ENCODE measurements at places on chromosomes 6 and 20.

GRCh38 chr20:21229163-21229562, 74.0 kb upstream of the XRN2 start:
- no peak for DNase-seq

DNA sequence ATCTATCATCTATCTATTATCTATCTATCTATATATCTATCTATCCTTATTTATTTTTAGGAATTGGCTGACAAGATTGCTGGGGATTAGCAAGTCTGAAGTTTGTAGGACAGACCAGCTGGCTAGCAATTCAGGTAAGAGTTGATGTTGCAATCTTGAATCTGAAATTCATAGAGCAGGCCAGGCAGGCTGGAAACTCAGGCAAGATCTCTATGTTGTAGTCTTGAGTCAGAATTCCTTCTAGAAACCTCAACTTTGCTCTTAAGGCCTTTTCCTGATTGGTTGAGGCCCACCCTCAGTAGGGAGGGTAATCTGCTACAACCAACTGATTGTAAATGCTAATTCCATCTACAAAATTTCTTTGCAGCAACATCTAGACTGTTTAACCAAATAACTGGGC, 19.2 kb downstream of the MAPK13 start:
- no peak for DNase-seq

GRCh38 chr6:22091424-22091948, 205.3 kb downstream of the PRL start:
- DNase-seq, result no peak

- DNase-seq, result no peak
Measured at GRCh38 chr6:18154507-18155149, at the start of gene TPMT. Gene TPMT (minus strand): TSS chr6:18155077. CDS start chr6:18149127, 5,950 bp downstream.

- no peak for DNase-seq
Measured at GRCh38 chr6:16405375-16405774, 167.0 kb downstream of the GMPR start.

DNA sequence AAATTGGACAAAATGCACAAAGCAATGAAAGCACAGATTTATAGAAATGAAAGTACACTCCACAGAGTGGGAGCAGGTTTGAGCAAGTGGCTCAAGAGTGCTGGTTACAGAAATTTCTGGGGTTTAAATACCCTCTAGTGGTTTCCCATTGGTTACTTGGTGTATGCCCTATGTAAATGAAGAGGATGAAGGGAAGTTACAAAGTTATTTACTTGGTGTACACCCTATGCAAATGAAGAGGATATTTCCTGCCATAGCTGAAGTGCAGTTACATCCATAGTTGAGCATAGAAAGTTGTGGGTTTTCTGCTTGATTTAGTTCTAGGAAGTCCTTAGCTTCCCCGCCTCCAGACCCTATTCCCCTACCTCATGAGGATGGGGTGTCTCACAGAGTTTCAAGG, 22.7 kb downstream of the BCAS1 start:
- no peak for DNase-seq

DNA sequence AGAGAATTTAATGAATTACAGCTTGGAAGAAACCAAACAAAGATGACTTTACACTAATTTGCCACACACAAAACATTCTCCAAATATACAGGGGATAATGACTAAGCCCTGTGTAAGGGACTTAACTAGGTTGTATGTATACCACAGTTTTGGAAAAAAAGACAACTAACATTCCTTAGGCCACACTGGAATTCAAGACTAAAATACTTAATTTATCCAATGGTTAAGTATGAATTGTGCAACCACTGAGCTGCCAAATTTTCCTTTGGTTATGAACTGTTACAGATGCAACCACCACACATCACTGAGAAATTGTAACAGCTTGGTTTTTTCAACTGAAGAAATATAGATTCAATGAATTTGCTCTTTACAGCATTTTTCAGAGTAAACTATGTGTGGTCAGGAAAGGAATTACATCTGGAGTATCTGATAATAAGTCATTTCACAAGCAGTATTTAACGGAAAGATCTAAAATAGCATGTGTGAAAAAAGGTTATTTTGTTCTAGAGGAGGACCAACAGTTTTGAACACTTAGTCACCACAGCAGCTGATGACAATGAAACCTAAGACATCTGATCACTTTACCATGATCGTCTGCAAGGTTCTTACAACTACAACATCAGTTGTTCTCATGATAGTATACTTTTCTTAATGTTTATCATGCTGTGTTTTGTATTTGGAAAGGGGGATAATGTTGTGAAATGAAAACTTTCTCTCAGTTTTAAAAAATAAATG, 318.8 kb downstream of the BCKDHB start:
- DNase-seq, result peak; percentile 81

DNA sequence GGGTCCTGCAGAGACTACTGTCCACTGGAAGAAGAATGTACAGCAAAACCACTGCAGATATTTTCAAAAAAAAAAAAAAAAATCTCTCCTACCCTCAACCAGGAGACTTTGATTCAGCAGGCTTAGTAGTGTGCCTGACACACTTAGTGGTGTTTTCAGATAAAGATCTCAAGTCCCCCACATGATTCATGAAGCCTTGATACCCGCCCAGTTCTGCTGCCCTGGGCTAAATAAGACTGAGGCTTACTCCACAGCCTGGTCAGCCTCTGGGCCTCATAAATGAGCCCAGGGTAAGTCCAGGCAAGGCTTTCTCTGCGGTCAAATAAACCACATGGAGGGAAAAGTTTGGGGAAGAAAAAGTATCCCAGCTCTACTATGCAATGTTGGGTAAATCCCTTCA, 222.1 kb upstream of the ARID1B start:
- no peak for DNase-seq

DNA sequence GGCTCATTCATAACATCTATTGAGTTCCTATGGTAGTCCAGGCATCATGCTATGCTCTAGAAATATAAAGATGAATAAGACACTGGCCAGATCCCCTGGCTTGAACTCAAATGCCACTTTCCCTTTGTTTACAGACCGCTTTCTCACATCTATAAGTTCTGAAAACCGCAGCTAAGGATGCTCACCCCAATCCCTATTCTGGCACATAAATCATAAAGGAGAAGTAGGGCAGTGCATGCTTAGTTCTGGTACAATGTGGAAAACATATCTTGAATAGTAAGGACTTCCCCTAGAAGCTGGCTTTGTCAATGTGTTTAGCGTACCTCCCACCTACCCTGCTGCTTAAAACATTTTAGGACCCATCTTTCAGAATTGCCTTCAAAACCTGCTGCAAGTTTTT, 26.4 kb downstream of the MRS2 start:
- no peak for DNase-seq

- no peak for DNase-seq
Measured at GRCh38 chr6:166297606-166298005, 10.6 kb downstream of the PRR18 start.

- DNase-seq, result no peak
Measured at GRCh38 chr20:33951171-33951570, 42.5 kb upstream of the RALY start.

- no peak for DNase-seq
Measured at GRCh38 chr6:35371494-35372262, 29.3 kb downstream of the PPARD start.

DNA sequence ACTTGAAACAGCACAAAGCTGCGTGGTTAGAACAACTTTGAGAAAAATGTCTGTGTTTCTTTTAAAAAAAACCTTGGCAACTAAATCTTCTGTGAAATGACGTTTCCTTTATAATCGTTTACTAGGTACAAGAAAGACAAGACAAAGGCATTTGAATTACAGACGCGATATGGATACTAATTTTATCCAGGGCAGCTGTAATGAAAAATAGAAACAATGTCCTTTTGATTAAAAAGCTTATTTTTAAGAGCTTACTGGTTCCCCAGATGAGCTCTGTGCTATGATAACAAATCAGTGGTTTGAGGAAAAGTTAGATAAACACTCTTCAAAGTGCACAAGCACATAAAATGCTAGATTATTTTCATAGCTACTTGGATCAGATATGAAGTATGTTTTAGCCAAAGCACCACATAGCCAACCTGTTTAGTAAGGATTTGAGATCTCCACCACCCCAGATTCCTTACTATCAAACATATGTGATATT, 1.6 kb upstream of the SYNCRIP start:
- no peak for DNase-seq

- DNase-seq, result no peak
Measured at GRCh38 chr6:3715285-3715684, 36.2 kb downstream of the PXDC1 start.

- DNase-seq, result no peak
Measured at GRCh38 chr6:151059612-151060095, 180.1 kb upstream of the AKAP12 start.

- no peak for DNase-seq
Measured at GRCh38 chr20:17796091-17796563, 96.4 kb downstream of the BANF2 start.

DNA sequence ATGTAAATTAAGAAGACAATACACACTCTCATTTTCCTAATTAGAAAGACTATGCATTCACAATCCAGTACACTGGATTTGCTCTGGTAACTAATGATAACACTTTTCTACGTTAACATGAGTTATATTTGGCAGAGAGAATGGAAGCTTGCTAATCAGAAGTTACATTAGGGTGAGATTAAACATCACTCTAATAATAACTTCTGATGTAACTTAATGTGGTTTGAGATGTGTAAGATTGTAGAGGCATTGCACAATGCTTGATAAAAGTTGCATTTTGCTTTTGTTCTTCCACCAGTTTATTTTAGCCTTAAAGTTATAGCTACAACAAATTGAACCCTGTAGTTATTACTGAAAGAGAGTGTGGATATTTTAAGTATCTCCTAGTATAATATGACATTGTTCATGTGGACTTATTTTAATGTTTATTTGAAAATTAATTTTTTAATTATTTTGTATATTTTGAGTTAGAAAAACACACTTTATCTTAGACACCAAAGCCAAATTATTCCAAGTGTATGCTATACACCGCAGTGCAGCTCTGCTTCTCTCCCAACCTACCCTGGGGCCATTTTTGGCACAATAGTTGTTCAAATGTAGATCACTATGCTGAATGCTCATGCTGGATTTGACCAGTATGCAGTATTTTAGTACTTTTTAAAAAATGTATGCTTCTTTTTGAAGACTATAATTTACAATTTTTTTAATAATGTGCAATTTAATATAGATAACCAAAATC, 143.2 kb downstream of the SLC16A10 start:
- no peak for DNase-seq

- no peak for DNase-seq
Measured at GRCh38 chr6:53546281-53546680, 1.4 kb upstream of the GCLC start.

- DNase-seq, result no peak
Measured at GRCh38 chr6:79710127-79710526, 79.0 kb downstream of the SH3BGRL2 start.

DNA sequence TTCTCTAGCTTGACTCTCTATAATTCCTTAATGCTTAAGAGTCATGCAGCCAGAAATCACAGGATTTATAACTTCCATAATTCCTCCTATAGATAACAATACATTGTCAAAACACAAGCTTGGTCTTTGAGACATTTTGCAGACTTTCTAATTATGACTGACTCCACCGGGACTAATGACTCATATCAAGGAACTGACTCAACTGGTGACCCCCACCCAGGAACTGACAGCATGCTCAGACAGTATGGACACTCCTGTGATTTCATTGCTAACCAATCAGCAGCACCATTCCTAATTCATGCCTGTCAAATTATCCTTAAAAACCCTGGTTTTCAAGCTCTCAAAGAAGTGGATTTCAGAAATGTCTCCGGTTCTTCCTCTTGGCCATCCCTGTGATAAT, 670.5 kb upstream of the IMPG1 start:
- DNase-seq, result no peak

- no peak for DNase-seq
Measured at GRCh38 chr6:122709922-122710512, 69.5 kb upstream of the FABP7 start.

DNA sequence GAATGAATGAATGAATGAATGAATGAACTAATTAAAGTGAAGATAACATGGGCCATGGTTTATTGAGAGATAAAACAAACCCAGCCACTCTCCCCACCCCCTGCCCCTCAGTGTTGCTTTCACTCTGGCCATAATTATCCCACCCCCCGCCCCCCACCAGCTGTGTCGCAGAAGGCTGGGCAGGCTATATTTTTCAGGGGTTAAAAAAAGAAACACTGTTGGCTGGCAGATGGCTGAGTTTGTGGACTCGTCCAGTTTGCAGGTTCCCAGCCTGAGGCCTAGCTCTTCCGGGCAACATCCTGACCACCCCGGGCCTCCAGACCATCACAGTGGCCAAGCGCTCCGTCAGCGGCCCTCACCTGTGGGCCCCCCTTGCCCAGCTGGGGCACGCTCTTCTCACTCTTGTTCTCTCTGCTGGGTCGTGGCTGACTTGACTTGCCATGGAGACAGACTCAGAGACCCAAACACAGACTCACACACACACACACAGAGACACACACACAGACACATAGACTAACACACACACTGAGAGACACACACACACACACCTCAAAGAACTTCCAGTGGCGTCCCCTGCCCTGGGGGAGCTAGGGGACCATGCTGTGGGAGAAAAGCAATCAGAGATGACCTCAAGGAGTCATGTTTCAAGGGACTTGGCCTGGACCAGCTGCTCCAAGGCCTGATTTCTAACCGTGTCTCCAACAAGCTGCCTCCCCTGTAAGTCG, 2.2 kb upstream of the GRM4 start:
- no peak for DNase-seq

DNA sequence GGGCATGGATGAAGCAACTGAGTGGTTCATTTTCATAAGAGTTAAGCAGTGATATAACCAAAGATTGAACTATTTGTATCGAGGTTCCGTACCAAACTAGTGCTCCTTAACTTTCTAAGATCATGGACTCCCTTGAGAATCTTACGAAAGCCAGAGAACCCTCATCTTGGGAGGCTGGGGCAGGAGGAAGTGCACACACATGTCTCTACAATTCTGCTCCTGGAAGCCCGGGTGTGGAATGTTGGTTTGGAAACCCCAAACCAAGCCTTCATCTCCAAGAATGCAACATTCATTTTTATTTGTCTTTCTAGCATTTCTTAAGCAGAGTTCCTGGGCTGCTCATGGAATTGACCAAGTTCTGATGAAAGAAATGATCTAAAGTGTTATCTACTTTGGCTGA, 250.5 kb upstream of the PRND start:
- no peak for DNase-seq

- no peak for DNase-seq
Measured at GRCh38 chr6:71766146-71766760, 120.1 kb upstream of the RIMS1 start.

- no peak for DNase-seq
Measured at GRCh38 chr6:89777455-89777854, 42.1 kb downstream of the MDN1 start.

GRCh38 chr6:104212977-104213668, 646.6 kb downstream of the HACE1 start:
- no peak for DNase-seq

- peak; percentile 24 for DNase-seq
Measured at GRCh38 chr6:135535989-135536414, 38.5 kb upstream of the AHI1 start.

GRCh38 chr6:19723545-19723944, 113.6 kb upstream of the ID4 start:
- peak; percentile 16 for DNase-seq

Measured in amniotic stem cell (primary cell).